ENCODE measurements at places on chromosomes 16 and 17.

- no peak for DNase-seq
Observed at GRCh38 chr17:48497103-48497502, 33.7 kb downstream of the HOXB1 start.

- no peak for DNase-seq
Observed at GRCh38 chr16:87074641-87075318, 242.4 kb downstream of the C16orf95 start.

- DNase-seq: no peak
Observed at GRCh38 chr17:62186841-62187240, 121.8 kb upstream of the MED13 start.

GRCh38 chr16:75494661-75495075 is 573 bp downstream of the CHST6 start:
- DNase-seq: no peak

DNA sequence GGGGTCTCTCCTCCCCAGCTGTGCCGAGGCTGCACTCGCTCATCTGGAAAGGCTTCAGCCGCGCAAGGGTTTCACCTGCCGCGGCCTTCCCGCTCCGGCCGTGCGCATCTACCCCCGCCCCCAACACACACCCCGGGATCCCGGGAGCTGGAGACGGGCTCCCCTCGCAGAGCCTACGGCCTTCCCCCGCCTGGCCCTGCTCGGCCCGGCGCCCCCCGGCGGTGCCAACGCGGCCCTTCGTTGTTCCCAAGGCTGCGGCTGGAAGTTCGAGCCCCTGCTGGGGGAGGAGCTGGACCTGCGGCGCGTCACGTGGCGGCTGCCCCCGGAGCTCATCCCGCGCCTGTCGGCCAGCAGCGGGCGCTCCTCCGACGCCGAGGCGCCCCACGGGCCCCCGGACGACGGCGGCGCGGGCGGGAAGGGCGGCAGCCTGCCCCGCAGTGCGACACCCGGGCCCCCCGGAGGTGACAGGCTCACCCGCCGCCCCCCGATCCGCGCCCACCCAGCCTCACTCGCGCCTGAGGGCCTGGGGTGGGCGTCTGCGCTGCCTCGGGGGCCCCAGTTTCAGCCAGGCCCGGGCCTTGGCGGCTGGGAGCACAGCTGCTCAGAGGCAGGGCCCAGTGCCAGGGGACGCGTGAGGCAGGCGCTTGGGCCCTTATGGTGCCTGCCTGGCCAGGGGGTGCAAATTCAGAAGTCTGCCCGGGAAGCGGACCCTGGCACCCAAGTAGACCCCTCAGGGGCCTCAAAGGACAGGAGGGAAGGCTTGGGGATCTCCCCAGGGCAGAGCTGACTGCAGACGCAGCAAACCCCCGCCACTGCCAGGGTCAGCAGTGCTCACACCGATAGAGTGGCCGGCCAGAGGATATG is 11.2 kb downstream of the GALK1 start:
- peak; percentile 83 for DNase-seq

GRCh38 chr17:61834610-61835009 is 28.7 kb downstream of the BRIP1 start:
- DNase-seq: no peak

- DNase-seq: no peak
Observed at GRCh38 chr17:27743281-27743885, 56.9 kb downstream of the NOS2 start.

GRCh38 chr17:46790216-46790615 is 28.3 kb downstream of the WNT3 start:
- DNase-seq: no peak

- no peak for DNase-seq
Observed at GRCh38 chr17:77952368-77952767, 6.1 kb upstream of the TNRC6C start.

GRCh38 chr17:80950466-80951120 is 41.0 kb upstream of the CHMP6 start:
- DNase-seq: no peak

GRCh38 chr16:3021449-3022207 is 1.5 kb downstream of the TNFRSF12A start:
- peak; percentile 83 for DNase-seq

- DNase-seq: no peak
Observed at GRCh38 chr16:55555436-55555835, 11.0 kb upstream of the CAPNS2 start.

DNA sequence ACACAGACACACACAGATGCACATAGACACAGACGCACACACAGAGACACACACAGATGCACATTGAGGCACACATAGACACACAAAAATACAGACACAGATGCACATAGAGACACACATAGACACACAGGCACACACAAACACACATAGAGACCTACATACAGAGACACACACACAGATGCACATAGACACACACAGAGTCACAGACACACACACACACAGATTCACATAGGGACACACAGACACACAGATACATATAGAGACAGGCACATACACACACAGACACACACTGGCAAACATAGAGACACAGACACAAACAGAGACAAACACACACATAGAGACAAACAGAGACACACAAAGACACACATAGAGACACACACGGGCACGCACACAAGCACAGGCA is 9.9 kb upstream of the GCGR start:
- no peak for DNase-seq

- DNase-seq: no peak
Observed at GRCh38 chr16:83781-84615, 6.0 kb downstream of the MPG start.

GRCh38 chr16:23666571-23667354 is 11.9 kb upstream of the PLK1 start:
- DNase-seq: no peak

DNA sequence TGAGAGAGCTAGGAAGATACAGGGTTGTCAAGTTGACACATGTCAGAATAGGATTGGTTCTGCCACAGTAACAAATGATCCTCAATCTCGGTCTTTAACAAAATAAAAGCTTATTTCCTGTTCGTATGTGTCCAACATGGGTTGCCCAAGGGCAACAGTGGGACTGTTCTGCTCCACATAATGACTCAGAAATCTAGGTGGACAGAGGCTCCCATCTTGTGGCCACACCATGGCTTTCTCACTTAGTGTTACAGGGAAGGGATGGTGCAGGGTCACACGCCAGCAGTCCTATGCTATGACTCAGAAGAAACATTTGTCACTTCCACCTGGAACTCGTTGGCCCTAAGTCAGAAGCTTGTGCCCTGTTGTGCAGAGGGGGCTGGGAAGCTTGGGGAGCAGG is 364.9 kb downstream of the SNX29 start:
- DNase-seq: no peak

- no peak for DNase-seq
Observed at GRCh38 chr16:7140899-7141298, 191.7 kb upstream of the RBFOX1 start.

GRCh38 chr16:9965079-9965478 is 217.1 kb downstream of the GRIN2A start:
- no peak for DNase-seq

- DNase-seq: no peak
Observed at GRCh38 chr17:66417300-66417719, 114.9 kb downstream of the PRKCA start.

- DNase-seq: no peak
Observed at GRCh38 chr16:84382396-84382795, 14.1 kb downstream of the ATP2C2 start.

GRCh38 chr16:29230671-29231096 is 175.8 kb downstream of the NPIPB11 start:
- DNase-seq: no peak

- DNase-seq: no peak
Observed at GRCh38 chr17:36931697-36932382, 5.4 kb upstream of the LHX1 start.

DNA sequence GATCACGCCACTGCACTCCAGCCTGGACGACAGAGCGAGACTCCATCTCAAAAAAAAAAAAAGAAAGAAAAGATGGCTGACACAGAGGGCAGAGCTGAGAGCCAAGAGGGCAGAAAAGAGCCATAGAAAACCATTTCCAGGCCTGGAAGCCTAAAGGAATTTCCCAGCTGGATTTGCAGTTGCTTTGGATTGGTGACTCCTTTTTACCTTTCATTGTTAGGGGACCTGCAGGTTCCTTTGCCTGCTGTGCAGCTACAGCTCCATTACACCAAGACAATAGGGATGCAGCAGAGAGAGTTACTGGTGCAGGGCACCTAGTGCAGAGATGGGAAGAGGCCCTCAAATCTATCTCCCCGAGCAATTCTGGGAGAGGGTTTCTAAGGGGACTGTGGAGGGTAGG is 18.4 kb downstream of the ZNF668 start:
- DNase-seq: no peak

DNA sequence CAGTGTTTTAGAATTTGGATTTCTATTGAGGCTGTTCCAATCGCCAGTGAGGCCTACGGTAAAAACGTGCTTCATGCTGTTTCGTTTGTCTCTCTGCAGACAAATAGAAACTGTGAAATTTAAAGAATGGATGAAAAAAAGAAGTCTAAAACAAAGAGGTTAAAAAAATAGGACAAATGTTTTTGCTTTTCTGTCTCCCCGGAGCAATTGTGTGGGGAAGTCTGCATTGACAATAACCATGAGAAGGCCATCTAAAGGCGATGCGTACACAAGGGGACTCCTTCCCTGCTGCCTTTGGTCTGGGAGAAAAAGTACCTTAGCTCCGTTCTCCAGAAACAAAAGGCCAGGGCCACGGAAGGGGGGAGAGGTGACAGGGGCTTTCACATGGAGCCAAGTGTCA is 4.6 kb upstream of the ZFHX3 start:
- no peak for DNase-seq

DNA sequence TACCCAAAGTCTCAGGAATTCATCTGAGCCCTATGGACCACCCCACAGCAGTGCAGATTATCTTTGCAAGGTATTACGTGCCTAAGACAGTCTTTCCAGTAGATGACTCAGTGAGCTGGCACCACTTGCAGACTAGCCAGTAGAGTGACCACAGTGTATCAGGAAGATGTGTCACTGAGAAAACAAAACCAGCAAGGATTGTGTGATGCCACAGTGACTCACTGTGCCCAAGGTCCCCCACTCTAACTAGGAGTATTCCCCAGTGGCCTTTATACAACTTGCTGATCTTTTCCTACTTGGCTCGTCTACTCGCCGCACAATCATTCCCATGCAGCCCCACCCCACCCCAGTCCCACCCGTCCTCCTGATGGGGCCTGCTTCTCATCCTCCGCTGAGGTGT is 26.8 kb upstream of the PRKCA start:
- DNase-seq: no peak

GRCh38 chr16:86444261-86444660 is 66.1 kb upstream of the FOXF1 start:
- DNase-seq: no peak

GRCh38 chr17:66930933-66931332 is 33.6 kb upstream of the CACNG4 start:
- peak; percentile 10 for DNase-seq

- peak; percentile 50 for DNase-seq
Observed at GRCh38 chr17:7587420-7588151, 2.3 kb downstream of the SOX15 start.

DNA sequence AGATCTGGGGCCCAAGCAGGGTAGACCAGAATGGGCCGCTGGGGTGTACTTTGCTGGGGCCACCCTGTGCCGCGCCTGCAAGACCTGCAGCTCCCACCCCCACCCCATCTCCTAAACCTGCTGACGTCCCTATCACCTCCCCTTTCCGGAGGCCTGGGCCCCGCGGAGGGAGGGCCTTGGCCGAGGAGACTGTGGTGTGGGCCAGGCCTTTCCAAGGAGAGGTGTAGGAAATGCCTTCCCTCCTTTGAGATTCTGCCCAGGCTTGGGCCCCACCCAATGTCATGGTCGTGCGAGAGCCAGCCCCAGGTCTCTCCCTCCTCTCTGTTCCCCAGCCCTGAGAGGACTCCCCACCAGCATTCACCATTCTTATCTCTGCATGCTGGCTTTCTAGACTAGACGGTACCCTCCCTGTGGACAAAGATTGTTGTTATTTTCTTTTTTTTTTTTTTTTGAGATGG is 3.9 kb upstream of the WFIKKN2 start:
- peak; percentile 11 for DNase-seq

GRCh38 chr17:57530508-57530907 is 214.6 kb downstream of the CCDC182 start:
- DNase-seq: no peak

GRCh38 chr16:30113031-30113710 is at the start of gene GDPD3:
Gene GDPD3 (minus strand): TSS chr16:30113537. CDS start chr16:30113478, 59 bp downstream.
- peak; percentile 59 for DNase-seq

- DNase-seq: no peak
Observed at GRCh38 chr17:79073016-79073705, 1.5 kb upstream of the ENGASE start.

- no peak for DNase-seq
Observed at GRCh38 chr16:26134588-26134987, 442.8 kb downstream of the HS3ST4 start.

DNA sequence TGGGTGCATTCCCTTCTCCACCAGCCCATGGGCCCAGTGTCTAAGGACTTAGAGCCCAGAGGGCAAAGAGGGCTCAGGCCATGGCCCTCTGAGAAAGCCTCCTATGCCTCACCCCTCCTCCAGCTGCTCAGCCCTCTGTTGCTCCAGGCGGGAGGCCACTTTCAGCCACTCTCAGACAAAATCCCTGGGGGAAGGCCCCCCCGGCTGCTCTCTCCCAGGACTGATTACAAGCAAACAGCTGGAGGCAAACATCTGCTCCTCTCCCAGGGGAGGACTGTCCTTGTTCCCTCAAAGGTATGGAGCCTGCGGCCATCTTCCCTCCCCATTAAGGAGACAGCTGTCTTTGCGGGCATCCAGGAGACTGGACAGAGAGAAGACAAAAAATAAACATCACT is 54.9 kb upstream of the DLX4 start:
- no peak for DNase-seq

GRCh38 chr16:2482708-2483534 is 8.0 kb downstream of the TBC1D24 start:
- DNase-seq: no peak

DNA sequence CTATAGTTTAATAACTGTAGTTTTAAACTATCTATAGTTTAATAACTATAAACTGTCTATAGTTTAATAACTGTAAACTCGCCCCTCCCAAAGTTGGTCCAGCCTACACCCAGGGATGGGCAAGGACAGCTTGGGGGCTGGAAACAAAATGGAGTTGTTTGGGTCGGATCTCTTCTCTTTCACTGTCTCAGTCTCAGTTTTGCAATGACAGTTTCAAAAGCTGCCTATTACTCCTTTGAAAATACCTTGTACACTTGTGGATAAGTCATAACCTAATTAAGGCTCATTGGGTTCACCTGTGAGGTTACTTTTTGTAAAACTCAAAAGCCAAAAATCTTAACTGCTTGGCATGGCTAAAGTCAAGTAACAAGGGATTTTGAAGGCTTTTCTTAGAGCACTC is 31.4 kb downstream of the C16orf54 start:
- DNase-seq: no peak

Data from erythroblast (primary cell).